CD4-positive, alpha-beta memory T cell (primary cell): ENCODE measurements at places on chromosomes 1 and 21.

- no peak for DNase-seq
Observed at GRCh38 chr21:31952828-31953227, 80.0 kb downstream of the HUNK start.

DNA sequence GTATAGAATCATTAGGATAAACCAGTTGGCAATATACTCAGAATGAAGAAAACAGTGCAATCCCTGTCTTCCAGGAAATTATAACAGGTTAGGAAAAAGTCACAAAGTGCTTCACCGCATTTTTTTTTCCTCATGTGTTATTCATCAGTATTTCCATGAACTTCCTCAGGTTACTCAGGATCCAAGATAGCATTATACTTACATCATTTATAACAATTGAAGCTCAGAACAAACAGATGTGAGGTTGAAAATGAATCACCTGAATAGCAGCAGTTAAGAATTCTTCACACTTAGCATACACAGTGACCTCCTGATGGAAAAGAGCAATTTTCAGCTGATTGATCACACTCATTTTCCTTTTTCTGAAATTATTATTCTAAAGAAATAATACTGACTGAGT, 1040.7 kb upstream of the B3GALT2 start:
- DNase-seq, result no peak

- no peak for DNase-seq
Observed at GRCh38 chr1:150999051-150999674, 7.5 kb downstream of the MINDY1 start.

- DNase-seq, result no peak
Observed at GRCh38 chr1:224368409-224368808, 11.7 kb downstream of the CNIH4 start.

GRCh38 chr1:4820543-4820942, 166.1 kb downstream of the AJAP1 start:
- DNase-seq, result no peak

DNA sequence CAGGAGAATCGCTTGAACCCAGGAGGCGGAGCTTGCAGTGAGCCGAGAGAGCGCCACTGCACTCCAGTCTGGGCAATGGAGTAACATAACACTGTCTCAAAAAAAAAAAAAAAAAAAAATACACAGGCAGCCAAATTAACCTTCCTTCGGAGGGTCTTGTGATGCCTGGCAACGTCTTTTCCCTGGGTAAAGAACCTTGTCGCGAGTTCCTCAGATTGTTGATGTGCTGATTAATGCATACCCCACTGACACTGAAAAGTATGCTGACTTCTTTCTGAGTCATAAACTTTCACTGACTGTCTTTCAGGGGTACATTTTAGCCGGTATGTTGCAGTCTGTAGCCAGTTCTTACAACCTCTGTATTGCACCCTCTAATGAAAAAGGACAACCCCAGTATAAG, 95.1 kb upstream of the SOD1 start:
- DNase-seq, result no peak

DNA sequence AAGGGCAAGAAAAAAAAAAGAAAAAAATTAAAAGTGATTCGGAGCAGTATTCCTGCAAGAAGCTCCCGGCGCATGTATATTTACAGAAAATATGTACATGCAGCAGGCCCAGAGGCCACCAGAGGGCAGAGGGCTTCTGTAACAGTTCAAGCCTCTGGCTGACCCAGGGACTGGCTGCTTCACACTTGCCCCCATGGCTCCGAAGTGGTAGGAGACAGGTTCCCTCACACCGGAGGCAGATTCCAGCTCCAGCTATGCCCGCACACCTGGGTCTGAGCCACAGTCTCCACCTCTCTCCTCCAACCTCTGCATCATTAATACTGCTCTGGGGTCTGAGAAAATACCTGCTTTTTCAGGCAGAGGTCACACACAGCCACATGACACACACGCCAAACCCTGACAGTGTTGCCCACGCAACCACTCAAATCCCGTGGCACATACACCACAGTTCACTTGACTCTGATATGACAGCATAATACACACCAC, 2.2 kb upstream of the ARHGAP30 start:
- peak; percentile 37 for DNase-seq

DNA sequence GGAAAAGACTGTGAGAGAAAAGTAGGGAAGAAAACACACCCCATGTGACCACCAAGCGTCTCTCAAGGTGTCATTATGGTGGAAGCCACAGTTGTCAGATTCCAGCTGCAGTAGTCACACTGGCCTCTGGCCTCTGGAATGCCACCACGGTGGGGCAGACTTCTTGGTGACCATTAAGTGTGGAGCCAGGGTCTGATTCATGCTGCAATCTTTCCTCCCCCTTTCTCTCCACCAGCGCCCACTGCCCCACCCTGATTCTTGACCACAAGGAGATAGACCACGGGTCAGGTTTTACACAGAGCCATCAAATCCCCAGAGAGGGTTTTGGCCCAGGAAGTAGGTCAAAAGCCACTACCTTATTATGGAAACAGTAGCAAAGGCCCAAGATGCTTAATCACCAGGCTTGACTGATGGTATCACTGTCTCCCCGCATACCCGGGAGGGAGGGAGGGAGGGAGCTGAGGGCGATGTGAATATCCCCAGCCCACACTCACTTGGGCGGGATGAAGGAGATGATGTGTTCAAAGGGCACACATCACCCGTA, 52.7 kb upstream of the GRHL3 start:
- DNase-seq, result no peak

GRCh38 chr1:4711416-4712275, 57.2 kb downstream of the AJAP1 start:
- DNase-seq, result no peak

GRCh38 chr1:241962153-241962552, 4.6 kb downstream of the BECN2 start:
- no peak for DNase-seq

DNA sequence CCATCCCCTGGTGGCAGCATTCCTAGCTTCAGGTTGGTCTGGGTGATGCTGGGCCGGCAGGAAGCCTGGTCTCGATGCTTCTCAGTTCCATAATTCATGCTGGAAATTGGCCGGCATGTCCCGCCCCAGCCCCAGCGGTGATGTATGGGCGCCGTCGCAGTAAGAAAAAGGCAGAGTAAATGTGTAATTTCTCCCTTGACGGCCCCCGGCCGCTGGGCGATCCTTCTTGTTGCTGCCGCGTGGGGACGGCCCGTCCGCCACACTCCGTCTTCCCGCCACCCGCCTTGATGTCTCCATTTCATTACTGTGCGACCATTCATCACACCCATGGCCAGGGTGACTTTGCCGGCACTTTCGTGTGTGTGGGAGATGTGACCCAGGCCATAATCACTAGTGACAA, 8.5 kb downstream of the DMAP1 start:
- DNase-seq, result no peak

DNA sequence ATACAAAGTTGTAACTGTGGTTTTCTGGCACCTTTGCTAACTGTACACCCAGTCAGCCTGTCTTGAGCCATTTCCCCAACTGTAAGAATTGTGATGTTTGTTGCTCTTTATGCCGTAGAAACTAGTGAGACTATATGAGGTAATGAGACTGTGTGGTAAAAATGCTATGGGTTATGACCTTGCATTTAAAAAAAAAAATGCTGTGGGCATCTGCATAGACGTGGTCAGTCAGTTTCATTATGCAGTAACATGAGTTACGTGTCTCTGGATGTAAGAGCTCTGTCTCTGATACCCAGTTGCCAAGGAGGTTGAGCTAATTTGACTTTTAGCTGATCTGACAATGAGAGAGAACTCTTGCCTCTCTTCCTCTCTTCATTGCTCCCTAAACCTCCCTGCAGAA, 80.6 kb upstream of the LAMC2 start:
- DNase-seq, result no peak

DNA sequence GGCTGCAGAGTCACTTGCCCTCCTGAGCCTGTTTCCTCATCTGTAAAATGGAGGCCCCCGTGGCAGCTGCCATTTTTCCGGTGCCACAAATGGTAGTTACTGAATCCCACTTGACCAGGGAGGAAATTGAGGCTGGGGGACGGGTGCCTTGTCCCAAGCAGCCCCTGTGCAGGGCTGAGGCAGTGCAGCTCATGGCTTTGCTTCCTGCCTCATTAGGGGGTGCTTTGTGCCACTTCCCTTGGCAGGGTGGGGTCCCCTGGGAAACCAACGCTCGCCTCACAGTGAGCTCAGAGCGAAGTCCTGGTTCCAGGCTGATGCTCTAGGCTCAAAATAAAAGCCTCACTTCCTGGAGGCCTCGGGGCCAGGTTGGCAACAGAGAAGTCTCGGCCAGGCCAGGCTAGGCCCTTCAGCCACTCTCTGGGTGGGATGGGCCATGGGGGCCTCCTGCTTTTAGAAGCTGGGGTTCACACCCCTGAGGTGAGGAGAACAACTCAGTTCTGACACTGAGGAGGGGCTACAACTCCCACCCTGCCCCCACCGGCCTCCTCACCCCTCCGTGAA, 6.8 kb downstream of the LAPTM5 start:
- no peak for DNase-seq

DNA sequence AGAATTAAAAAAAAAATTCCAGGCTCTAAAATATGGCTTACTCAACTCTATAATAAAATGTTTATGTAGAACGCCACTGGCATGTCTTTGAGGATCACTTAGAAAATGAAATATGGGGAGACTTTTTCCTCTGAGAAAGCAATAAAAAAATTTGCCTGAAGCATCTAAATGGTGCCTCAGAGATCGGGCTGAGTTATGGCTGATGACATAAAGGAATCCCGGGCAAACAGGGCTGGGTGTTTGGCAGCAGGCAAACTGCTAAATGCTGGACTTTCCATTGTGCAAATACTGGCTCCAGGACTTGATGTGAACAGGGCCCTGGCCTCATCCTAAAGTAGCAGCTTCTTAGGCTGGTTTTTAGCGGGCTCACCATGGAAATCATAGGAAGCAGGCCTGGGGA, 44.5 kb upstream of the C1orf87 start:
- no peak for DNase-seq

DNA sequence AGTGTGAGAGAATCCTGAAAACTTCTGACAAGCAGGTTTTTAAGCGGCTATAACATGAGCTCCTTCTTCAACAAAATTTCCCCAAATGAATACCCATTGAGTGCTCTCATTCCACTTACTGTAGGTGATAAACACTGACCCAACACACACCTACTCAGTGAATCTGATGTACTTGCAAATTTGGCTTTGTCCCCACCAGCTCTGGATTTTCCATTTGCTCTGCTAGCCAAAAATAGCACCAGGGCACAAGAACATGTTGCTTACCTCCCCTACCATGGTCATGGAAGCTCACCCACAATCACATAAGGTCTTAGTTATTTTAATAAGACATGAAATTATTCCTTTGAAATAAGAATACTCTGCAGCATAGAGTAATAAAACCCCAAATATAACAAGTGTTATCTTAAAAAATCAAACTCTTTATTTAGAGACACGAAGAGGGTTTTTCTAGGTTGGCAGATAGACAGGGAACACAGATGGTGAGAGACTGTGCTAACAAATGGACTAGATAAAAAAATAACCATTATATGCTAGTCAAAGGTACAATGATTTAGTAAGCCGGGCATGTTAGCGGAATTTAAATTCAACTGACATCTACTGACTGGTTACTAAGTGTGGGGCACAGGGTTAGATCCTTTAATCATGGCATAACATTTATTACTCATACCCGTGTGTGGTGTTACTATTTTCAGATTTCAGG, 291.9 kb downstream of the KCNH1 start:
- DNase-seq, result no peak

- no peak for DNase-seq
Observed at GRCh38 chr1:29195881-29196291, 14.2 kb upstream of the SRSF4 start.

- DNase-seq, result peak; percentile 54
Observed at GRCh38 chr1:155078469-155079209, at the start of gene EFNA3. Gene EFNA3 (plus strand): TSS chr1:155078837. CDS start chr1:155078942, 105 bp downstream.

DNA sequence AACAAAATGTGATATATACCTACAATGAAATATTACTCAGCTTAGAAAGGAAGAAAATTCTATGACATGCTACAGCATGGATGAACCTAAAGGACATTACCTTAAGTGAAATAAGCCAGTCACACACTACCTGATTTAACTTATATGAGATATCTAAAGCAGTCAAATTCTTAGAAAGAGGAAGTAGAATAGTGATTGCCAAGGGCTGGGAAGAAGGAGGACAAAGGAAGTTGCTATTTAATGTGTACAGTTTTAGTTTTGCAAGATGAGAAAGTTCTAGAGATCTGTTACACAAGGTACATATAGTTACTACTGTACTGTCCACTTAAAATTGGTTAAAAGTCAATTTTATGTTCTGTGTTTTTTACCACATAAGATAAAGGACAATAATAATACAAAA, 87.5 kb upstream of the KCTD3 start:
- no peak for DNase-seq

DNA sequence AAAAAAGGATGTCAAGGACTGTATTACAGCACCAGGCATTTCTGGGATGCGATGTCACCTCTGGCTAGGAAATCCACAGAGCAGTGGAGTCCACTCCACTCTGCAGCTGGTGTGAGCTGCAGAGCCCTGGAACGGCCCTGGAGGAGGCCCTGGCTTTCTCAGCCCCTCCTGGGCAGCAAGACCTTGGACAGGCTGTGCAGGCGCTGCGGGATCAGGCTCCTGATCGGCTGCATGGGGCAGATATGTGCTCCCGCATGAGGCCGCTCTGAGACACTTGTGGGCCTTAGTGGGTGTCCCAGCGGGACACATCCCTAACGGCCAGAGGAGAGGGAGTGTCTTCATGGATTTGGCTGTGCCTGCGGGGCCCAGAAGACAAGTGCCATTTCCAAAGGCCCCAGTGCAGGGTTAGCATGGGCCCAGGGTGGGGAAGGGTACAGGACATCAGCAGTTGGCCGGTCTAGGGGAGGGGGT, 6.2 kb downstream of the DNMT3L start:
- DNase-seq, result no peak

DNA sequence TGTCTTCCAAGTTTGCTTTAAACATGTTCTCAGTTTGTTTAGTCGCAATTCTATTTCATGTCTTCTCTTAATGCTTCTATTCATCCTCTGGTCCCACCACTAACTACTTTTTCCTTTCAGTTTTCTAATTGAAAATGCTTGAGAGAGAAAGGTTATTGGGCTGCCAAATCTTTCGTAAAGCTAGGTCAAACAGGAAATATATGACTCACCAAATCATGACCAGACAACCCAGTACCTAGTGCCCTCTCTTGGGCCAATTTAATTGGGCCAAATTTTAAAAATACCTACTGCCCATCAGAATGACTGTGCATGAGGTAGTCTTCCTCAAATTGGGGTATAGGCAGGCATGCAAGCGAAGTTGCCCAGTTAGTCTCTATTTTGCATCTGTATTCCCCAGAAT, 295.4 kb upstream of the PBX1 start:
- no peak for DNase-seq

GRCh38 chr1:87951409-87951808, 622.7 kb downstream of the LMO4 start:
- DNase-seq, result no peak

DNA sequence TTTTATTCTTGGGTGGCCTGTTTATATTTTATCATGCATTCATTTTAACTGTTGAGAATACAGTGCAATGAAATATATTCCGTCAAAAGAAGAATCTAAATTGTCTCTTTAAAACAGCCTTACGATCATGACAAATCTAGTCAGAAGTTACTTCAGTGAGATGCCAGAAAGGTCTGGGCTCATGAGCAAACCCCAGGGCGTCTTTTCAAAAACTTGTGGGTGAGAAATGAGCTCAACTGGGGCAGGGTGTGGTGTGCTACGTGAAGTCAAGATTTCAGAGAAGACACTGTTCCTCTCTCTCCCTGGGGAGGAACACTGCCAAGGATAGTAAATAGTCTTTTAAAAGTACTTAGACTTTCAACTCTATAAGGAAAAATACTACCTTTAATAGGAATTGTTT, 13.4 kb upstream of the UAP1 start:
- DNase-seq, result no peak
